ENCODE measurements at places on chromosomes 5 and 9.

DNA sequence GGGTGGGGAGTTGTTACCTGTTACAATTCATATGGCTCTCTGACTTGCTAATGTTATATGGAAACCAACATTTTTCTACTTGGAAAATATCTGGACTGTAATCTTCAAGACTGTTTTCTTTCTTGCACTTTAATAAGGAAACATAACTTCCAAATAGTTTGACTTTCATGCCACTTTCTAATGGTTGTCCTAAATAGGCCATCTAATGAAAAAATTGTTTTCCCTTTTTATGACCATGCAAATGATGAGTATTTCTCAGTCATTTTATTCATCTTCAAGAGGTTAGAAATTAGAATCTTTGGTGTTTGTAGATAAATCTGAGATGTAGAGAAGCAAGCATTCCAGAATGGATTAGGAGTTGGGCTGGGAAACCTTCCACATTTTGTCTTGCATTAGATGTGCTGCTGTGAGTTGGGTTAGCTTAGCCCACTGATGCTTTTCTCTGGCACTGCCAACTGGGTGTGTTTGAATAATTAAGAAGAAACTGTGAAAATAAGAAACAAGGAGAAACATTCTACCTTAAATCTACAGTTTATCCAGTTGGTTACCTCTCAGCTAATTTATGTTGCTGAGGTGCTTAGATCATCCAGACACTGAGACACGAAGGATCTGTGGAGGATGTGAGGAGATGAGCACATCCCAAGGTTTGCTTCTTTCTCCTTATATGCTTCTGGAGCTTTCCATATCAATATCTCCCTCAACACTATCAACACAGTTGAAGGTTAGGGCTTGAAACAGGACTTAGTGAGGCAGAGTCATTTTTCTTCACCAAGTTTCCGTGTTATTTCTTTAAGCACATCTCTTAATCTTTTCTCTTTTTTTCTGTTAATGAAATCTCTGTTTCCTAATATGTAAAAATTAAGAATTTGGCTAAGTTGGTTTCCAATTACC is 2.7 kb downstream of the RASGRF2 start:
- DNase-seq, result no peak

DNA sequence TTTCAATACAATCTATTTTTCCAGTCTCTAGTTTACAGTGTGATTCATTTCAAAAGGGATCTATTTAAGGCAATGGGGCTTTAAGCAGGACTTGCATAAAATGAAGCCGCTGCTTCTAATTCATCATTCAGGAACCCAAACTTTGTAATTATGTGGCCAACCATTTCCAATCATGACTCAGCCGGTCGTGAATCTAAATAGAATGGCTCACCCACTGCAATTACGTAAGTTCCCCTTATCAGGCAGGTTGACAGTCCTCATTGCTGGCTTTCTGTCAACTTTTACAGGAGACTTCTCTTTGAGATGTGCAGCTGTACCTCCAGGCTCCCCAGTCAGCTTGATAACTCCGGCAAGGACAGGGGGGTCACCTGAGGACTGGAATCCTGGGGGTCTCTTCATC is 152.8 kb upstream of the DAP start:
- DNase-seq, result peak; percentile 62

DNA sequence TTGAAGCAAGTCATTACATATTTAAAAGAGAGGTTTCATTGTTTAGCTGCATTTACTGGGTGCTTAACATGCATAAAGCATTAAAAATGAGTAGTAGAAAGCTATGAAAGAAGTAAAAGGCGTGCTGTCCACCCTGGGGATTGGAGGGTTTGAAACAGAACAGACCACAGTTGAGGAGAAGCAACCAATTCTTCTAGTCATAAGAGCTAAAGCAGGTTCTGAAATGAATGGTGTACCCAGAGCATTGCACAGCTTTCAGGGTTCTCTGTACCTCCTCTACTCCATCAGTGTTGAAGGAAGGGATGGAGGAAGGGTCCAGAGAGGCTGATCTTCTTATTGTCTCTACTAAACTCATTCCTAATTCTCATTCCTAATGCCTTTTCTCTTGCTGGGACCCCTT is 68.9 kb downstream of the SH3RF2 start:
- no peak for DNase-seq

DNA sequence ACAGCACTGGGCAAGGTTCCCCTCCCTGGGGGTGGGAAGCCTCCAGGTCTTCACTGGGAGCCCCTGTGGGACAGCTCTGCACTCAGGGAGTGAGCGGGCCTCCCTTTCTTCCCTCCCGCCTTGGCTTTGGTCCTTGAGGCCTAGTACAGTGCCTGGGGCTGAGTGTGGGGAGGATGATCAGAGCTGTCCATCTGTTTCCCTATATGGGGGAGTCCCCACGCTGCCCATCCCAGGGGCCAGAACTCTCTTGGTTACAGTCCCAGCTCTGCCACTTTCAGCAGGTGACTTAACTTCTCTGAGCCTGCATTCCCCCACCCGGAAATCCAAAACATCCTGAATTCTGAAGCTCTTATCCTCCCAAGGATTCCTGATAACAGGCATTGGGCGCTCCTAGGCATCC is 42.6 kb downstream of the DAB2IP start:
- no peak for DNase-seq

- DNase-seq, result no peak
These were observed 268.0 kb downstream of the ZSWIM6 start for GRCh38 chr5:61600123-61600444.

- DNase-seq, result peak; percentile 88
These were observed 2.5 kb downstream of the CENPP start for GRCh38 chr9:92328225-92328624.

DNA sequence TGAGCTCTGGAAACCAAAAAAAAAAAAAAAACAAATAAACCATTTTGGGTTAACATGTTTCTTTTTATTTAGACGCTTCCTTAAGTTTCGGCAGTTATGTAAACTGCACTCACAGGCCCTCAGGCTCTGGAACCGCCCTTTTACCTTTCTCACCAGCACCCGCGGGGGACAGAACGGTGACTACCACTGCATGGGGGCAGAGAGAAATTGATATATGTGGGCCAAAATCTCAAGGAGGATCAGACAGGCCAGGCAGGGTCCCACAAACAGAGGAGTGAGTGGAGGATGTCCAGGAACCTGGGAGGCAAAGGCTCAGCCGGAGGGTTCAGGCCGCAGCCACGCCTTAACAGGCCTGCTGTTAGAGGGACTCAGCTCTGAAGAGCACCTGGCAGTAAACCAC is 54.4 kb downstream of the IRX2 start:
- DNase-seq, result no peak

GRCh38 chr9:137411260-137411644 is 11.7 kb downstream of the EXD3 start:
- no peak for DNase-seq

DNA sequence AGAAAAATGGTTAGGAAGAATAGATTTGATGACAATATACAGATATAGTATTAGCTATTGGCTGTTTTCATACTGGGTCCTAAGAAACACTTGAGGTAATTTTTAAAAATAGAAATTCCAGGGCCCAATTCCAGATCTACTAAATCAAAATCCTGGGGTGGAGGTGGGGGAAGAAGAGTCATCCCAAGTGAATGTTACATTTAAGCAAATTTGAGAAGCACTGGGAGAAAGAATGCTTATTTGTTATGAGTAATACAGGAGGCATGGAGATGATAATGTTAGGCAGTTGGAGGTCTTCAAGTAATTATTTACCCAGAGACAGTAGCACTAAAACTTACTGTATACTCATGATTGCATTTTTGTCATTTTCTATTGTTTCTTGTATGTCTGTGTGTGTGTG is 93.0 kb upstream of the DAB2 start:
- DNase-seq, result no peak

DNA sequence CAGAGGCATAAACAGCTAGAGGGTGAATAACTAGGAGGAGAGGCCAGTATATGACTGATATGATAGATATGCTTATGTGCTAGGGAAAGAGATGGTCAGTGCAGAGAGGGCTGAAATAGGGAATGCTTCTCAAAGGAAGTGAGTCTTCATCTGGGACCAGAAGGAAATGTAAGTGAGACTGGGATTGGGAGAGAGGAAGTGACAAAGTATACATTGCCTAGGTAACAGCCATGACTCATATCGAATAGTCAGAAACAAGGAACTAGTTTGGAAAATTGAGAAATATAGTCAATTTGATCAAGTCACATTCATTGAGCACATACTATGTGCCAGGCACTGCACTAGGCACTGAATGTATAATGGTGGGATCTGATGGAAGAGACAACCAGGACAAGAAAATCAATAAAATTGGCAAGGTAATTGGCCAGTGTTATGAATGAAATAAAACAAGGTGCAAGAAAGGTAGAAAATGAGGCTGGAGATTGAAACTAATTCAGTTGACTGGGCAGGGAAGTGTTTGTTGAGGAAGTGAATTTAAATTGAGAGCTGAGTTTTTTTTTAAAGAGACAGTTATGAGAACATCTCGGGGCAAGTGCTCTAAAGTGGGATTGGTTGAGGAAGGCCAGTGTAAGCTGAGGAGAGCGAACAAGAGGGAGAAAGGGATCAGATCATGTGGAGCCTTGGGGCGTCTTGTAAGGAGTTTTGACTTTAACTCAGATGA is 4.3 kb downstream of the ERAP2 start:
- DNase-seq, result no peak

- DNase-seq, result no peak
These were observed 560.6 kb downstream of the PRR16 start for GRCh38 chr5:121024416-121025311.

GRCh38 chr5:168890816-168891812 is 311.9 kb upstream of the PANK3 start:
- DNase-seq, result peak; percentile 8

GRCh38 chr9:85204176-85204575 is 534.6 kb downstream of the NTRK2 start:
- DNase-seq, result no peak

GRCh38 chr5:151002250-151002649 is 18.1 kb upstream of the GPX3 start:
- DNase-seq, result peak; percentile 20

DNA sequence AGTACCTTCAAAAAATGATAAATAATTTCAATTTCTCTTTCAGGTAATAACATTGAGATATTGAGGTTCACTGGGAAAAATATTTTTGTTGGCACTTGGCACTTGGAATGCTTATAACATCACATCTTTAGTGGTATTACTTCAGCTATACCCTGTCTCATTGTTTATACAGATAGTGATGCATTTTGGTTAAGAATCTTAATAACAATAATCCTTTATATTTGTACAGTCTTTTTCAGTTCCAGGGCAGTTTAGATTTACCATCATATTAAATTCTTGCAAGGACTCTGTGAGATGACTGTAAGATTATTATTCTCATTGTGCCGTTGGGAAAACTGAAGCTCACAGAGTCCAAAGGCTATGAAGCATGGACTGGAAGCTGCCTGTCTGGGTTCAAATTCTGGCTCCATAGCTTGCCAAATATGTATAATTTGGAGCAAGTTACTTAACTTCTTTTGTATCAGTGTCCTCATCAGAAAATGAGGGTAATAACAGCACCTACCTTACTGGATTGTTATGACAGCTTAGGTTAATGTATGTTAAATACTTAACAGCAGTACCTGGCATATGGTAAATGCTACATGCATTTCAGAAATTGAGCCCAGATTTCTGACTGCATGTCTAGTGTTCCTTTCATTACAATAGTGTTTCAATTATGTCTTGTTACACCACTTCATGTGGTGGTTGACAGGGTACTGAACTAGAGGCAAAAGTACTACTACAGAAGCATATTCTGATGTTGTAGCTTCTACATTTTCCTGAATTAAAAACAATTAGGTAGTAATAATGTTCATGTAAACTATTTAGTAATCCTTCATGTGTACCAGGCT is 272.2 kb downstream of the PLK2 start:
- no peak for DNase-seq

DNA sequence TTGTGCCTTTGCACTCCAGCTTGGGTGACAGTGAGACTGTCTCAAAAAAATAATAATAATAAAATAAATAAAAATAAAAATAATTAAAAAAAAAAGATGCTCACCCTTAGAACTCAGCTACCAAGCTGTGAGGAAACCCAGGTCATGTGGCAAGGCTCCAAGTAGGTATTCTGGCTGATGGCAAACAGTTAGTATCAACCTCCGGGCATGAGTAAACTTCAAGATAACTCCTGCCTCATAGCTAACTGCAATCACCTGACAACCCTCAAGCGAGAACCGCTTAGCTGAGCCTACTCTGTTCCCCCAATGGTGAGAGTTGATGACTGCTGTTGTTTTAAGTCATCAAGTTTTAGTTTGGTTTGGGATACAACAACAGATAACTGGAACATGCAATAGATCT is 6.1 kb upstream of the SLC44A1 start:
- no peak for DNase-seq

DNA sequence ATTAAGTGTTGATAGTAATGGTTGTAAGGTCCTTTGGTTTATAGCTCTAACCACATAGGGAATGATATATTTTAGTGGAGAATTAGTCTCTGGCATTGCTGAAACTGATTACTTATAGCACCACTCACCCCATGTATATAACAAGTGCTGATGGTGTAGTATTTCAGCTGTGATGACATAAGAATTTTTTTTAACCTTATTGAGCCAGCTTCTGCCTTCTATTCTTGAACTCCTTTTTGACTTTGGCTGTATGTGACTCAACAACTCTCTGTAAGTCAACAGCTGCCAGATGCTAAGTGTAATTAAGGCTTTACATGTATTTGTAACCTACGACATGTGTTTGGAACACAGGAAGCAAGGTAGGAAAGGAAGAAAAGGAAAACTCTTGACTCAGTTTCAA is 929.6 kb upstream of the WWC1 start:
- DNase-seq, result peak; percentile 4

GRCh38 chr9:82332018-82332773 is 343.6 kb downstream of the SPATA31D1 start:
- DNase-seq, result peak; percentile 94

DNA sequence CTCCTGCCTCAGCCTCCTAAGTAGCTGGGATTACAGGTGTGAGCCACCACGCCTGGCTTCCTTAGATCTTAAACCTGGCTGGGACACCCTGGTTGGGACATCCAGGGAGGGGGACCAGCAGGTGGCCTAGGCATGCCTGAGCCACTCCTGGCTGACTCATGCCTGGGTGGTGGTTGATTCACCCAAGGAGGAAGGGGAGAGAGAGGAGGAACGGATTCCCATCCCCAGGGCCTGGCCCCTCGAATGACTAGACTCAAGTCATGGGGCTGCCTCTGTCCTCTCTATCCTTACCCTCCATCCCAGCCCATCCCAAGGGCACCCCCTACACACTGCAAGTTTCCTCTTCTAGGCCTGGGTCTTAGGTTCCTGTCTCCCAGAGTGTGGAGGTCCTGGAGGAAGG is 12.7 kb downstream of the EEIG1 start:
- DNase-seq, result peak; percentile 49

DNA sequence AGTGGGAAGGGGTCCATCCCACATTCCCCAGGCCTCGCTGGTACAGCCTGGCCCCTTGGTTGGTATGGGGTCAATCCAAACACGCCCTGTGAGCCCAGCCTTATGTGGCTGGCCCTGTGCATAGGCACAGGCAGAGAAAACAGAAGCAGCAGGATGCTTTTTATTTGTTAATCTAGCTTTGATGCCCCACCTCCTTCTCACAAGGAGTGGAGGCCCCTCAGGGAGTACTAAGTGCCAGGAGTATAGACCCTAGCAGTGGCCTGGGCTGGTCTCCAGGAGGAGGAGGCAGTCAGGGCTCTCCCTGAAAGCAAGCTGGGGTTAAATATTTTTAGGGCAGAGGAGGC is 14.6 kb upstream of the TCF7 start:
- DNase-seq, result peak; percentile 54
